ENCODE measurements at places on chromosomes 5 and 9.

- DNase-seq: peak; percentile 1
Measured at GRCh38 chr5:66704790-66705425, 108.7 kb downstream of the MAST4 start.

- no peak for DNase-seq
Measured at GRCh38 chr5:127916885-127917573, 166.5 kb upstream of the SLC12A2 start.

DNA sequence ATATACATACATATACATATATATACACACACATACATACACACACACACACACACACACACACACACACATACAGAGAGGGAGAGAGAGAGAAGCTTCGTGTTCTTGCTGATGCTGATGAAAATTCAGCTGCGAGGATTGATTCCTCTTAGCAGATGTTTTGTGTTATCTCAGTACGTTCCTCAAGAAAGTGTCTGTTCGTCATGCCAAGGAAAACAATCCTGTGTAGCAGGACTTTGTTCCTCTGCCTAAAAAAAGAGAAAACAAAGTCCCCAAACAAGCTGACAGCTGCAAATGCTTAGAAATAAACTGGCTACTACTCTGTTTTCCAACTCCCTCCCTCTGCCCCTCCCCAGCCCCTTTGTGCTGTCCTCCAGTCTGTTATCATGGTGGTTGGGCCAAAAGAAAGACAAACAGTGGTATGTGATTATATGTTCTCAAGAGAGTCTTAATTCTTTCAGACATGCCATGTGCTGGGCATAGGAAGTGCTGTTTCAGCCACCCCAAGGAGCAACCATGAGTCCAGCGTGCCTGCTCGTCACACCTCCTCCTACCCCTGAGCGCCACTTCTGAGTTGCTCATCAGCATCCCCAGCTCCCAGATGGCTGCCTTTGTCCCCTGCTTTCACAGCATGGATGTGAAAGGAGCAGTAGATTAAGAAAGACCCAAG lies 71.5 kb upstream of the EQTN start:
- DNase-seq: no peak

DNA sequence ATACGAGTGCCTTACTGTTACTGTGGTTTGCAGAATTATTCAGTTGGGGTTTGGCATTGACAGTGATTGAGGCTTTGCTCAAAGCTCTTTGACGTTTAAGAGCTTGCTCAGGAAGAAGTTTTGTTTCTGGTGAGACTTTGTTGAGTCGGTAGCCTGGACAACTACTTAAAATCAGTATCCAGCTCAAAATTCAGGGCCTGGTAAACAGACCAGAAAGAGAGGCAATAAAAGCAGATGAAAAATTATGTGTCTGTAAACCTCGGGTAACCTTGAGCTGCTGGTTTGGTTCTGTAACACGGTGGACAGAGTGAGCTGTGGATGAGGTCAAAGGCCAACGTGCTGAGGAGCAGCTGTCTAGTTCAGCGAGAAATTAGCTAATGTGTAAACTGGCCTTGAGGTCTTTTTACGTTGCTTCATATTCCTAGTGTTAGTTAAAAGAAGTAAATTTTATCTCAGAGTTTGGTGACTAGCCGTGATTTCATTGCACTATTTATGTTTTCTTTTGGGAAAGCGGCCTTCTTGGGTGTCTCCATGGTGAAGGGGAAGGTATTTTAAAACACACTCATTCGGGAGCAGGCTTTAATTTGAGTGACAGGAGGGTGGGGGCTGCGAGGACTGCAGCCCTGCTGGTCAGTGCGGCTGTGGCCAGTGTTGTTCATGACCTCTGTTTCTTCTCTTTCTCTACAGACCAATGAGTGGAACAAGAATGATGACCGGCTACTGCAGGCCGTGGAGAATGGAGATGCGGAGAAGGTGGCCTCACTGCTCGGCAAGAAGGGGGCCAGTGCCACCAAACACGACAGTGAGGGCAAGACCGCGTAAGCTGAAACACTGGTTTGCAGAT lies 82.0 kb upstream of the TTC23L start:
- no peak for DNase-seq

DNA sequence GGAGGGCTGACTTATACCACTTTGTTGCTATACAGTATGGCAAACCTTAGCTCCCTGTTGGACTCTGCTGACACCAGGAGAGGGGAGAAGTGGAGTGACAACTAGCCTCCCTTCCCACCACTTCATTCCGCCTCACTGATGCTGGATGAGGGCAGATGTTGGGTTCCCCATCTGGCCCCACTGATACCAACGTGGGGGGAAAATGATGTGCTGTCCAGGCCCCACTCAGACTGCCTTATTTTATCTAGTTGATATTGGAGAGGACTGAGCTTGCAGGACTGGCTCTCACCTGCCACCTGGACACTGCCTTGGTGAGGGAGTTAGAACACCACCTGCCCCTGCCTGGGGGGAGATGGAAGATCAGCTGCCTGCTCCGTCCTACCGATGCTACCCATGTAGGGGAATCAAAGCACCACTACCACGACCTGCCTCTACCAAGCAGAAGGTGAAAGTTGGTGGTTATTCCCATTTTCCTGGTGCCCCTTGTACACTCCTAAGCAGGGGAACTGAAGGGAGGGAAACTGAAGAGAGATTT lies 292.1 kb downstream of the GADD45G start:
- no peak for DNase-seq

- peak; percentile 45 for DNase-seq
Measured at GRCh38 chr5:101580591-101580990, 677.5 kb upstream of the ST8SIA4 start.

- DNase-seq: no peak
Measured at GRCh38 chr5:139861889-139862207, 66.2 kb downstream of the PSD2 start.
